ENCODE measurements at places on chromosomes 13 and 19. TPM values are rescaled to one million over a fixed set of nuclear protein-coding genes. Genes with fewer than 3 reads are reported as not detected.

- peaks cover 87% of the 10 kb centered on the region for H3K4me1 ChIP-seq
- DNase-seq = peak; percentile 40
- no peak overlapping the region for H3K4me3 ChIP-seq
- no peaks in the 10 kb centered on the region for H3K27me3 ChIP-seq
- no peaks in the 10 kb centered on the region for H3K36me3 ChIP-seq
Measured at GRCh38 chr13:98997738-98998641, 20.1 kb upstream of the DOCK9 start.

DNA sequence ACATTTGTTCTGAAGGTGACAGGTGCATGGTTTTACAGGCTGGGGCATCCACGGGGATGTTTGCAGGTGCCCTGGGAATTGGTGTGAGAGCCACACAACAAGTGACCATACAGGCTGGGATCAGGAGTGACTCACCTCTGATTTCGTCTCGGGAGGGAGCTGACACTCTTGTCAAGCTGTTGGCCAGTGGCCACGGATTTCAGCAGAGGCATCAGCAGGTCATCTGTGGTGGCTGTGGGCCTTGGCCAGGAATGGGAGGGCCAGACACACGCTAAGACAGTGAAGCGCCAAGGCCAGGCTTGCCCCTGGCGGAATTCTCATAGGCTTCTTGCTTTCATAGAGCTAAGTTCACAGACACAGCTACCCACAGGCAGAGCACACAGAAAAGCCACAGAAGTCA lies 108.6 kb downstream of the HSPH1 start:
- no peak for DNase-seq
- H3K27me3 ChIP-seq = peaks cover 5% of the 10 kb centered on the region
- no peak overlapping the region for H3K27ac ChIP-seq
- no peaks in the 10 kb centered on the region for H3K36me3 ChIP-seq

GRCh38 chr13:110471156-110471832 lies 90.2 kb downstream of the RAB20 start:
- peaks cover 2% of the 10 kb centered on the region for H3K4me1 ChIP-seq
- no peak for DNase-seq
- no peak overlapping the region for H3K27ac ChIP-seq
- H3K27me3 ChIP-seq = peaks cover 18% of the 10 kb centered on the region

UBE2L5 gene
- total RNA-seq = 0.11 TPM

- H3K36me3 ChIP-seq = no peaks in the 10 kb centered on the region
- no peak overlapping the region for H3K27ac ChIP-seq
- H3K27me3 ChIP-seq = peaks cover 22% of the 10 kb centered on the region
- no peak for DNase-seq
- H3K4me3 ChIP-seq = no peak overlapping the region
Measured at GRCh38 chr13:97058926-97059325, 64.7 kb upstream of the OXGR1 start.

GRCh38 chr13:28622286-28622685 lies 36.6 kb upstream of the POMP start:
- H3K36me3 ChIP-seq = no peaks in the 10 kb centered on the region
- no peaks in the 10 kb centered on the region for H3K27me3 ChIP-seq
- peaks cover 6% of the 10 kb centered on the region for H3K4me1 ChIP-seq
- no peak overlapping the region for H3K27ac ChIP-seq

DNA sequence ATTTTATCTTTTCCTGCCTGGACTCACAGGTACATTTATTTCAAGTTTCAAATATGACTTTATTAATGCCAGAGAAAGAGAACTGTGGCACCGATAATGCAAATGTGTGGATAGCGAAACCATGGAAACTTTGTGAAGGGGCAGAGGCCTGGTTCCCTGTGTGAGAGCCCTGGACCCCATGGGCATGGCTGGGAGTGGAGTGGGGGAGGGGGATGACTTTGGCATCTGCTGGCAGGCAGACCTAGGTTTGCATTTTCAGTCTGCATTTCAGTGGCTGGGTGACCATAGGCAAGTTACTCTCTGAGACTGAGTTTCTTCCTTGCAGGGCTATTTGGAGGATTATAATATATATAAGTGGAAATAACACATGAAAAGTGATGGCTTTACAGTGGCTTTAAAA lies 163.8 kb upstream of the TMTC4 start:
- no peak overlapping the region for H3K27ac ChIP-seq
- DNase-seq = no peak
- peaks cover 2% of the 10 kb centered on the region for H3K27me3 ChIP-seq
- no peaks in the 10 kb centered on the region for H3K36me3 ChIP-seq
- H3K4me3 ChIP-seq = no peak overlapping the region
- no peaks in the 10 kb centered on the region for H3K4me1 ChIP-seq

FBXO27 gene
- total RNA-seq = 0.90 TPM

GFY gene
- not detected for total RNA-seq

DNA sequence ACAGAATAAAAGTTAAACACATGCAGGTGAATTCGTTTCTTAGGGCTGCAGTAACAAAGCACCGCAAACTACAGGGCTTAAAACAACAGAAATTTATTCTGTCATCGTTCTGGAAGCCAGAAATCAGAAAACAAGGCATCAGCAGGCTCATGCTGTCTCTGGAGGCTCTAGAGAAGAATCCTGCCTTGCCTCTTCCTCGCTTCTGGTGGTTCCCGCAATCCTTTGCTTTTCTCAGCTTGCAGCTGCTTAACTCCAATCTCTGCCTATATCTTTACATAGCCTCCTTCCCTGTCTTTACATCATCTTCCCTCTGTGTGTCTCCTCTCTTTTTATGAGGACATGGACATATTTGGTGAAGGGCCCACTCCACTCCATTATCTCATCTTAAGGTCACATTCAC lies 6.2 kb upstream of the NBEA start:
- peaks cover 23% of the 10 kb centered on the region for H3K27me3 ChIP-seq
- no peaks in the 10 kb centered on the region for H3K4me1 ChIP-seq
- H3K36me3 ChIP-seq = no peaks in the 10 kb centered on the region
- no peak overlapping the region for H3K4me3 ChIP-seq
- no peak for DNase-seq
- H3K27ac ChIP-seq = no peak overlapping the region

- no peak overlapping the region for H3K27ac ChIP-seq
- DNase-seq = no peak
- H3K36me3 ChIP-seq = no peaks in the 10 kb centered on the region
- H3K4me1 ChIP-seq = peaks cover 6% of the 10 kb centered on the region
- H3K27me3 ChIP-seq = peaks cover 2% of the 10 kb centered on the region
Measured at GRCh38 chr13:29067306-29067945, 247.3 kb downstream of the MTUS2 start.

DNA sequence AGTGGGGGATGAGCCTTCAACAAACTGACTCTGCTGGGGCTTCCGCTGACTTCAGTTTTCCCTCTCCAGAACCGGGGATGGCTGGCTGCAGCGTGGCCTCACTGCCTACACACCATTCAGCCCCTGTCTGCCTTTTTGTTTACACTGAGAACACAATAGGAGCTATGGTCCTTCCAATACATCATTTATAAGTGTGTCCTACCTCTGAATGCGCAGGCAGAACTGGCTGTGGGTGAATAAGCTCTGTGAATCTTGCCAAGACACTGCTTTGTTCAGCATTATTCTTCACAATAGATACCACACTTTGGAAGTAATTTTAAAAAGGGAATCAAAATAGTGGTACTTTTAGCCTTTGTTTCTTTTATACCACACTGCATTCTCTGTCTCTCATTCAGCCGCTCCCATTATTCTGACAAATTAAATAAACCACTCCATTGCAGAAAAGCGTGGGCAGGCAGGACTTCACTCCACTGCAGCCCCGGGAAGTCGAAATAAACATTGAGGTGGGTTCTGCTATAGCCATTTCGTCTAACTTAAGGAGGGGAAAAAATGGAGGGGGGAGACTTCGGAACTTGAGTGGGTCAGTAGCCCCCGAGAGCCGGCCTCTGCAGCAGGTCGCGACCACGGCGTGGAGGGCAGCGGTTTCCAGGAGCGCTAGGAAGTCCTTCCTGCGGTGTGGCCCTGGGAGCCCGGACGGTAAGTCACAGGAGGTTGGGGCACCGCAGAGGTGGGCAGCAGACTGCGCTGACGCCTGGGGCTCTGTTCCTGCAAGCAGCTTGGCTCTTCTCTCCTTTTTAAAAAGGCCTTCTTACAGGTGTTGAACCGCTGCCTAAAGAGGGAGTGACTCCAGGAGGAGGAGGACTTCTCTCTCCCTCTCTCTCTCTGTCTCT lies 94.8 kb upstream of the SOX1 start:
- no peak overlapping the region for H3K27ac ChIP-seq
- no peaks in the 10 kb centered on the region for H3K4me1 ChIP-seq
- H3K4me3 ChIP-seq = no peak overlapping the region
- no peaks in the 10 kb centered on the region for H3K36me3 ChIP-seq
